ENCODE measurements at places on chromosomes 4 and X.
A peak's percentile ranks its signal among the peaks of the same experiment; 100 is the strongest.

DNA sequence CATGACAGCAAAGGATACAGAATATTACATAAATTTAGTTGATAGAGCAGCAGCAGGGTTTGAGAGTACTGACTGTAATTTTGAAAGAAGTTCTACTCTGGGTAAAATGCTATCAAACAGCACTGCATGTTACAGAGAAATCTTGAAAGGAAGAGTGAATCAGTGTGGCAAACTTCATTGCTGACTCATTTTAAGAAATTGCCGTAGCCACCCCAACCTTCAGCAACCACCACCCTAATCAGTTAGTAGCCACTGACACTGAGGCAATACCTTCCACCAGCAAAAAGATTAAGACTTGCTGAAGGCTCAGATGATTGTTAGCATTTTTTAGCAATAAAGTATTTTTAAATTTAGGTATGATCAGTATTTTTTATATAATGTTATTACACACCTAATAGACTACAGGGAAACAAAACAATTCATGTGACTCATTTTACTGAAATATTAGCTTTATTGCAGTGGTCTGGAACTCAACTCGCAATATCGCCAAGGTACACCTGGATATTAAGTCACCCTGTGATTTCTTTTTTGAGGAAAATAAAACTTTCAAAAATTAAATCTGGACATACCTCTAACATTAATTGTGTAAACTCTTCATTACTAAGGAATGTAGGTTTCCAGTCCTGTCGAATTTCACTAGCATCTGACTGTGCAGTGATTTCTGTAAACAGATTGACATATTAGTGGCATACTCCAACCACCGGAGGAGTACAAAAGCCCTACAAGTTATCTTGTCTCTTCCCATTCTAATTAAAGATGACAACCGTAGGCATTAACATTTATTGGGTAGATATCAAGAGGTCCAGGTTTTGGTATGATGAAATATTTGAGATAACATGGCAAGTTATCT, 71.1 kb downstream of the CLOCK start:
- no peak for DNase-seq

DNA sequence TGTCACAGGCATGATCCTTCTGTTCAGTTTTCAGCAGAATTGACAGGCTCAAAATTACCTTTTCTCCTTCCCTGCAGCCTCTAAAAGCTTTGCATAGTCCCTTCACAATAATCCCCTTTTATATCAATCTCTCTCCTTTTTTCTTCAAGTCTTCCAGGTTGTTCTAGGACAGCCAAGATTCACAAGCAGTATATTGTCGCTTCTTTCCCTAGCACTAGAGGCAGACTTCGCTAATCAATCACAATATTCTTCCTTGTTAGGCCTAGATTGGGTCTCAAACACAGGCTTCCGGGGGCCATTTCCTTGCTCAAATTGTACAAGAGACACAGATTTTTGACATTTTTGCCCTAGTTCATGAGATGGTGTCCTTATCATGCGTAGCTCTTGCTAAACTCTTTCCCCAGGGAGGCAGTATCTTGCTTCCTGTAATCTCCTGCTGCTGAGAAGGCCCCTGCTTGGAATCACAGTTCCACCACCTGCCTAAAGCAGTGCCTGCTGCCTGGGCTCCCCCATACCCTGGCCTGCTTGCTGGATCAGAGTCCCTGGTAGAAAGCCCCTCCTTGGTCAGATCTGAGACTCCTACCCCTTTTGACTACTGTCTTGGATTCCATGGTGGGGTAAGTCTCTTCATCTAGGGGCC, 57.3 kb downstream of the DMP1 start:
- DNase-seq, result no peak

GRCh38 chr4:51855751-51856150, 12.8 kb downstream of the DCUN1D4 start:
- no peak for DNase-seq

GRCh38 chr4:162959046-162959445, 207.6 kb downstream of the NAF1 start:
- no peak for DNase-seq

DNA sequence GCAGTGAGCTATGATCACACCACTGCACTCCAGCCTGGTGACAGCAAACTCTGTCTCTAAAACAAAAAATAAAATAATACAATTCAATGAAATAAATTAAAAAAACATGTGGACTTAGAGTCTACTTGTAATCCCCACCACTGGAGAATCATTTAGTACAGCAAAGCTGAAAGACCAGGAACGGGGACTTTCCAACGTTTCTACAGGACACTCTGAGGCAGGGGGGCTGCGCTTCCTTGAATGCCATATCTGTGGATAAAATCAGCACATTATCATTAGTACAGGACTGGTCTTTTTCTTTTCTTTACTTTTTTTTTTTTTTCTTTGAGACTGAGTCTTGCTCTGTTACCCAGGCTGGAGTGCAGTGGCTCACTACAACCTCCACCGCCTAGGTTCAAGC, 124.8 kb downstream of the MXRA5 start:
- no peak for DNase-seq

GRCh38 chr4:63296773-63297172, 1112.5 kb downstream of the TECRL start:
- DNase-seq, result no peak

GRCh38 chr4:122577808-122578781, 42.8 kb downstream of the IL21 start:
- DNase-seq, result peak; percentile 76
